SIG-M5 (cell line): ENCODE measurements at places on chromosomes 6 and 20.

GRCh38 chr6:15842727-15843117, 179.9 kb upstream of the DTNBP1 start:
- no peak for DNase-seq

DNA sequence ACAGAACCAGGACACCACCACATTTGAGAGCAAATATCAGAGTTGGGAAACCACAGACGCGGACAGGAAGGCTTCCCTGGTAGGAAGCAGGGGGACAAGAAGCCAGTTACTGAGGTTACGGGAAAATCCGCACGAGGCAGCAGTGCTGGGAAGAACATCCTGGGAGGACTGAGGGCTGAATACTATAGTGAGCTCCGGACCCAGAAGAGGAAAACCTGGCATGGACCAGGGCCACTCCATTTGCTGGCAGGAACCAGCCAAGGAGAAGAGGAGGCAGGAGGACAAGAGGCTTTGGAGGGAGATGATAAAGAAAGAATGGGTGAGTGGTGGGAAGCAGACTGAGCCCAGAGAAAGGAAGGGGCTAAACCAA, 6.1 kb upstream of the DSN1 start:
- no peak for DNase-seq

GRCh38 chr20:34831936-34832335, 6.5 kb upstream of the NCOA6 start:
- no peak for DNase-seq

DNA sequence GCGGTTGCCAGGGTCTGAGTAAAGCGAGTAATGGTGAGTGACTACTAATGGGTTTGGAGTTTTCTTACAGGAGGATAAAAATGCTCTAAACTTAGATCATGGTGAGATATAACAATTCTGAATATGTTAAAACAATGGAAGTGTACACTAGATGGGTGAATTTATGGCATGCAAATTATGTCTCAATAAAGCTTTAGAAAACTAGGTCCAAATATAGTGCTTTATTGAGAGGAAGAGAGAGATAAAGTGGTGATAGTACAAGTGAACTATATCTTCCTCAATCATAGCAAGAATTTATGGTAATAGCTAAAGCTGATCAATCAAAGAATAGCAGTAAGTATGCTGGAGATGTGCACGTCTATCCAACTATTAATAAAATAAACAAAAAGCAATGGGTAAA, 23.9 kb downstream of the SRPK1 start:
- DNase-seq = no peak

GRCh38 chr6:52335576-52335975, 26.4 kb upstream of the PAQR8 start:
- no peak for DNase-seq

GRCh38 chr6:137157601-137158000, 15.8 kb downstream of the IL22RA2 start:
- no peak for DNase-seq

DNA sequence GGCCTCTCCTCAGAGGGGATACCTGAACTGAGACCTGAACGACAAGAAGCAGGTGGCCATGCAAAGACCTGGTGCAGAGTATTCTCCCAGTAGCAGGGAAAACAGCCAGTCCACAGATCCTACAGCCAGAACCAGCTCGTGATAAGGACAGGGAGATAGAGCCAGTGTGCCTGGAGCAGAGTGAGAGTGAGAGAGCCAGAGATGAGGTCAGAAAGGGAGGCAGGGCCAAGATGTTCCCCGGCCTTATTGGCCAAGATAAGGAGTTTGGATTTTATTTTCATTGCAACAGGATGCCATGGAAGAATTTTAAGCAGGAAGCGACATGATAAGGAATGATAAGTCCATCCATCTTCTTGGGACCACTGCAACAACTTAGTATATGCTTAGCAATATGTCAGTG, 111.8 kb downstream of the UBE3D start:
- DNase-seq = no peak

- DNase-seq = no peak
Measured at GRCh38 chr20:31824554-31825313, 5.6 kb downstream of the MYLK2 start.

DNA sequence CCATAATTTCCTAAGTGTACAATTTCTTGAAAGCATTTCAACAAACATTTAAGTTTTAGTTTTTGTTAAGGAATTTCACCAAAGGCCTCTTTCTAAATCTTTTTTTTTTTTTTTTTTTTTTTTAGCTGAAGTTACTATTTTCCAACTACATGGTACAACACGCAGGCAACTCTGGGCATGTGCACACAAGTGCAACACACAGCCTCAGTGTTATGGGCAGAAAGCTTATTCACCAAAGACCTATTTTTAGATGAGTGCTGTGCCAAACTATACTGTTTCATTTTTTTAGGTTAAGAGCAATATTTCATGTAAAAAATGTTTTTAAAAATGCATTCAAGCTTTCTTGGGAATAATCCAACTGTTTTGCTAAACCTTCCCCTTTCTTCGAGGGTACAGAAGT, 42.0 kb upstream of the MAP3K4 start:
- no peak for DNase-seq

DNA sequence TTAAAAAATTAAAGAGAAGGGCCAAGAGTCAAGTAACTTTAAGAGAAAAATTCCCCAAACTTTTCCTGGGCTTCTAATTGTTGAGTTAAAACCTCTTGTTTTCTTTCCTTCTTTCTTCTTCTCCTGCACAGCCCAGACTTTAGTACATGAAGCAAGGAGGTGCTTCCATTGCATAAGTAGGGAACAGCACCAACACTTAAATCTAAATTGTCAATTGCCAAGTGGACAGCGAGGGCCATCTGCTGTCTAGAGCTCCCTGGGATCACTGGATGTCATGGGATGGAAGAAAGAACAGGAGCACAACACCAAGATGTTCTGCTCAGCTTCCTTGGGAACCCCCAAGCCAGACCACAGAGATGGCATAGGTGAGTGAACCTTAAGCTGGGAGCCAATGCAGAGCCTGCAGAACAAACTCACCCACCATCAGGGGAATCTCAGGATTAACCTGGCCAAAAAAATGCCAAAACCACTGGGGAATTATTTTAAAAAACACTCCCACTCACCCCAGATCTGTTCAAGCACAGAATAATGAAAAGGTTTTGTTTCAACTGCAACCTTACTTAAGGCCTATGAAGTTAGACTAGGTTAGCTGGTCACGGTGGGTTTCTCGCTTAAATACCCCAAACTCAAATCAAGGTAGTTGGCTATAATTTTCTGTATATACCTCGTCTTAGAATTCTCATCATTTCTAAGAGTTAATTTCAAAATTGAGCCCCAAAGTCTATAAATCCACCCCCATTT, 67.8 kb downstream of the TNFRSF21 start:
- no peak for DNase-seq

DNA sequence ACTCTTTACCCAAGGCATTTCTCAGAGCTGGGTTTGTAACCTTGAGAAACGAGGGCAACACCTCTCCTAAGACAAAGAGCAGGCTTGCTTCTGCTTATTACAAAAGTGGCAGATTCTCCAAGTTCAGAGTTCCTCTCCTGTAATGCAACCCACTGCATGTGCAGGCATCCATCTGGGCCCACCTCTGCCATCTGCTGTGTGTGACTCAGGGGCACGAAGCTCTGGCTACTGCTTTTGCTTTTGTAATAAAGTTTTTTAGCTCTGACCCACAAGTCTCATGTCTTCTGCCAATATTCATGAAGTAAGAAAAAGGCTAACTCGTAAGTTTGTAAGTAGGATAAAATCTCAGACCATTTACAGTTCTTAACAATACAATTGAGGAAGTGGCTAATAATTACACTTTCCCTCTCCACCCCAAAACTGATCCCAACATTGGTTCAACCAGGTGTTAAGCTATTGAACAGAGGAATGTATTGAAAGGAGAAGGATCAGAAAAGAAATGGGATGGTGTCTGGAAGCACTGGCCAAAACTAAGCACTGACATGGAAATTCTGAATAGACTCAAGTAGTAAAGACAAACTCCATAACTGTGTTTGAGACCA, 51.7 kb upstream of the SMLR1 start:
- no peak for DNase-seq

DNA sequence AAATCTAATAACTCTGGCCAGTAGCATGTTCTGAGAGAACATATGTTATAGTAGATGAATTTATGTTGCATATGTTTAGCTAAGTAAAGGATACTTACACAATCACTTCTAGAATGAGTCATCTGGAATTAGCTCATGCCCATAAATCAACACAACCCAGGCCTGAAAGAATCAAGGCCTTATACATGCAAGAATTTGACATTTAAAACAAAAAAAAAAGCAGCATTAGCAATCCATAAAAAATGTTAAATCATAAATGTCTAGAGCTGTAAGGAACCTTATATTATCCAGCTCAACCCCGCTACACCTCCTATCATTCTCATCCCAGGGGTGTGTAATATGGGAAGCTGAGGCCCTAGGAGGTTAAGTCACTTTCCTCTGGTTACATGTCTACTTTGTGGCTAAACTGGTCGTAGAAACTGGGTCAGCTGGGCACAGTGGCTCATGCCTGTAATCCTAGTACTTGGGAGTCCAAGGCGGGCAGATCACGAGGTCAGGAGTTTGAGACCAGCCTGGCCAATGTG, 105.2 kb upstream of the CARMIL1 start:
- DNase-seq = peak; percentile 31

- peak; percentile 84 for DNase-seq
Measured at GRCh38 chr20:9999645-10000044, 35.1 kb upstream of the ANKEF1 start.

GRCh38 chr6:36079601-36080000, 50.7 kb upstream of the MAPK13 start:
- no peak for DNase-seq

GRCh38 chr6:165858586-165858985, 195.5 kb upstream of the PDE10A start:
- no peak for DNase-seq

DNA sequence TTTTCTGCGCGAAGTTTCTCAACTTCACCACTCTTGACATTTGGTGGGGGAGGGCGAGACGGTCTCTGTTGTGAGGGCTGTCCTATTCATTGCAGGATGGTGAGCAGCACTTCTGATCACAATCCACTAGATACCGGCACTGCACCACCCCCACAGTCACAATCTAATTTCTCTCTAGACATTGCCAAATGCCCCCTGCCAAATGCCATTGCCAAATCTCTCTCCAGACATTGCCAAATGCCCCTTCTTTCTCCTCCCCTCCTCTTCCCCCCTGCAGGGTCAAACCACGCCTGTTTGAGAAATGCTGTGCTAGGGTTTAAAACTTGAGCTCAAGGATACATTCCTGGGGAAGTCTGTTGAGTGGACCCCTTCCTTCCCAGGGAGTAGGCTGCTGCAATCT, 603.5 kb upstream of the CDH4 start:
- DNase-seq = no peak

GRCh38 chr20:14288341-14289330, 48.8 kb downstream of the FLRT3 start:
- no peak for DNase-seq

- DNase-seq = no peak
Measured at GRCh38 chr6:4567141-4567540, 209.1 kb upstream of the CDYL start.

GRCh38 chr6:105594821-105595220, 191.9 kb upstream of the PREP start:
- DNase-seq = no peak

- DNase-seq = no peak
Measured at GRCh38 chr20:62511915-62512610, 36.3 kb upstream of the GATA5 start.

- no peak for DNase-seq
Measured at GRCh38 chr20:48797275-48797825, 30.4 kb downstream of the PREX1 start.

DNA sequence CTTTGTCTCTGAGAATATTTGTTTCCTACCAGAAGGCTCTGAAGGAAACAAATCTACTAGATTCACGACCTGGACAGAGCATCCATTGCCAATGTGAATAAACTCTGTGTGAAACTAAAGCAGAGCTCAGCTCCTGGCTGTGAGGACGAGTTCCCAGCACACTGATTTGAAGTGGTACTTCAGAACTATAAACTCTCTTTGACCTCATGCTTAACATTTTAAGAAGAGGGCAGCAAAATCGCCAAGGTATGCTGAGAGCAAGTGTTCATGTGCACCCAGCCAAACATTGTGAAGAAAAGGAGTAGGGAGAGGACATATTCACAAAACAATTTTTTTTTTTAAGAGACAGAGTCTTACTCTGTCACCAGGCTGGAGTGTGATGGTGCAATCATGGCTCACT, 33.7 kb upstream of the ZNF133 start:
- DNase-seq = no peak

- no peak for DNase-seq
Measured at GRCh38 chr6:107635057-107635515, 145.2 kb downstream of the SOBP start.

GRCh38 chr20:62413896-62414481, 6.9 kb upstream of the CABLES2 start:
- DNase-seq = no peak

GRCh38 chr6:37170273-37171200, 585 bp downstream of the PIM1 start:
- DNase-seq = no peak

DNA sequence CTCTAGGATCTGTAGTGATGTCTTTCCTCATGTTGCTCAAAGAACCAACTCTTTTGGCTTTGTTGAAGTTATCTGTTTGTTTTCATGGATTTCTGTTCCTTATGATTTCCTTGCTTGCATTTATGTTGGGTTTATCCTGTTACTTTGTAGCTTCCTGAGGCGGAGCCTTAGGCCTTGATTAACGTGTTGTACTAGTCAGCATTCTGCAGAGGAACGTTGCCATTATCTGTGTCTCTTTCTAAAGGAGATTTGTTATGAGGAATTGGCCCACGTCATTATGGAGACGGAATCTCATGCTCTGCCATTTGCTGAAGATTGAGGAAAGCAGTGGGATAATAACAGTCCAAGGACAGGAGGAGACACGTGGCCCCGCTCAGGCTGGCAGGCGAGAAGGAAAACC, 29.9 kb downstream of the UCKL1 start:
- no peak for DNase-seq

- no peak for DNase-seq
Measured at GRCh38 chr20:14341801-14342200, 4.4 kb upstream of the FLRT3 start.

DNA sequence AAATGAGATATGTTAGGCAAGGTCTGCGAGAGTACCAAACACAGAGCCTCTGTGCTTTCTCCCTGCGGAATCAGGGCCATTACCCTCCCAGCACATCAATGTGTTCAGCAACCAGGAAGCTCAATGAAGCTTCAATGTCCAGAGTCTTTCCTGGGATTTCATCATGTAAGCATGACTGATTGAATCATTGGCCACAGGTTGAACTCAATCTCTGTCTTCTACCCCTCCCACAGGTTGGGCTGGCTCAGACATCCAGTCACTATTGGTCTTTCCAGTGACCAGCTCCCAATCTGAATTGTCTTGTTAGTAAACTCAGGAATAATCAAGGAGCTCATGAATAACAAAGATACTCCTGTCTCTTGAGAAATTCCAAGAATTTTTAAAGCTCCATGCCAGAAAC, 2.7 kb upstream of the DTD1 start:
- no peak for DNase-seq
